ENCODE measurements at places on chromosomes 2 and 18. TPM values are rescaled to one million over a fixed set of nuclear protein-coding genes. Genes with fewer than 3 reads are reported as not detected.

- no peak overlapping the region for H3K4me3 ChIP-seq
- no peaks in the 10 kb centered on the region for H3K27me3 ChIP-seq
- no peaks in the 10 kb centered on the region for H3K36me3 ChIP-seq
- H3K27ac ChIP-seq: no peak overlapping the region
- no peak for DNase-seq
- no peaks in the 10 kb centered on the region for H3K4me1 ChIP-seq
These were observed 322.1 kb downstream of the CCDC85A start for GRCh38 chr2:56505885-56506284.

- no peak for DNase-seq
- H3K27me3 ChIP-seq: no peaks in the 10 kb centered on the region
- H3K4me3 ChIP-seq: no peak overlapping the region
- H3K4me1 ChIP-seq: peaks cover 8% of the 10 kb centered on the region
These were observed 30.1 kb upstream of the DYNC2LI1 start for GRCh38 chr2:43743706-43744105.

DNA sequence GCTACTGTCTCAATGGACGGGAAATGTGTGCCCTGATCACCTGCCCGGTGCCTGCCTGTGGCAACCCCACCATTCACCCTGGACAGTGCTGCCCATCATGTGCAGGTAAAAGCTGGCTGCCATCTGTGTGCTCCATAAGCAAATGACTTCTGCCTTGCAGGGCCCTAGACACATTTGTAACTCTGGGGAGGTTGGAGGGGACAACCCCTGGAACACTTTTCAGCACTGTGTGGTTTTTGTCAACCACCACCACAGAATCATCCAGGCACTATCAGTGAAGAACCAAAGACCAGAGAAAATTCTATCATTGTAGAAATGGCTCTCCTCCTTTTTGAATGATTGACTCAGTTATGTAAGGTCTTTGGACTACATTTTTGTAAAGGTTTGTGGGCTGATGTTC, 84.3 kb downstream of the FEZ2 start:
- peaks cover 5% of the 10 kb centered on the region for H3K4me1 ChIP-seq
- no peak for DNase-seq
- no peaks in the 10 kb centered on the region for H3K36me3 ChIP-seq
- H3K4me3 ChIP-seq: no peak overlapping the region
- no peaks in the 10 kb centered on the region for H3K27me3 ChIP-seq

GRCh38 chr2:230018153-230018552, 50.6 kb downstream of the SLC16A14 start:
- H3K36me3 ChIP-seq: no peaks in the 10 kb centered on the region
- no peaks in the 10 kb centered on the region for H3K4me1 ChIP-seq
- H3K4me3 ChIP-seq: no peak overlapping the region
- H3K27ac ChIP-seq: no peak overlapping the region
- no peak for DNase-seq

DNA sequence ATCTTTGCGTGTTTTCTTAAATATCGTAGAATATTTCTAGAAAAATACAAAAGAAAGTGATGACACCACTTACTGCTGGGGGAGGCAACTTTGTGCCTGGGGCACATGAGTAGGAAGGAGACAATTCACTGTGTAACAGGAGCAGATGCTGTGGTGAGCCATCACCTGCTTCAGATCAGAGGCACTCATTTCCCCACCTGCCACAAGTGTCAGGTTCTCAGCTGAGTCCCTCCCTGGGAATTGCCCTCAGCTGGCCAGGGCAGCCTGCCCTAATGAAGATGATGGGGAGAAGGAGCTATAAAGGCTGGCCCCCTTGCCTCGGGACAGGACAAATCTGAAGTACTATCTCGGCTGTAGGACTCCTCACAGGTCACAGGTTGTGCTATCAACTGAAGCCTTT, 322.8 kb downstream of the STK39 start:
- no peak overlapping the region for H3K27ac ChIP-seq
- H3K4me1 ChIP-seq: no peaks in the 10 kb centered on the region

DNA sequence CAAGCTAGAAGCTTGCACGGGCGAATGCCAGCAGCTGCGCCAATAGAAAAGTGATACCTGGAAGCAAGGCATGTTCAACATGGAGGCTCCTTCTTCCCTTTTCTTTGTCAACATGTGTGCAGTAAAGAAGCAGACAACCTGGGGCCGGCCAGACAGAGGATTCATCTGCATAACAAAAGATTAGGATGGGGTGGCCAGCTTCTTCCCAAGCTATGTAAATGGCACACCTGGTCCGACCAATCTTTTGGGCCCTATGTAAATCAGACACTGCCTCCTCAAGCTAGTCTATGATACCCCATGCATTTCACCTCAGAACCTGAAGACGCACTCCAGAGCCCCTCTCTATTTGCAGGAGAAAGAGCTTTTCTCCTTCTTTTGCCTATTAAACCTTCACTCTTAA, 66.4 kb upstream of the TGFA start:
- H3K4me1 ChIP-seq: no peaks in the 10 kb centered on the region
- H3K27ac ChIP-seq: no peak overlapping the region
- no peak overlapping the region for H3K4me3 ChIP-seq
- H3K27me3 ChIP-seq: peaks cover 7% of the 10 kb centered on the region
- H3K36me3 ChIP-seq: no peaks in the 10 kb centered on the region
- DNase-seq: no peak

- DNase-seq: no peak
- H3K36me3 ChIP-seq: no peaks in the 10 kb centered on the region
- H3K27ac ChIP-seq: no peak overlapping the region
- H3K4me1 ChIP-seq: no peaks in the 10 kb centered on the region
- no peak overlapping the region for H3K4me3 ChIP-seq
These were observed 271.4 kb downstream of the GALNT13 start for GRCh38 chr2:154143105-154143504.

DNA sequence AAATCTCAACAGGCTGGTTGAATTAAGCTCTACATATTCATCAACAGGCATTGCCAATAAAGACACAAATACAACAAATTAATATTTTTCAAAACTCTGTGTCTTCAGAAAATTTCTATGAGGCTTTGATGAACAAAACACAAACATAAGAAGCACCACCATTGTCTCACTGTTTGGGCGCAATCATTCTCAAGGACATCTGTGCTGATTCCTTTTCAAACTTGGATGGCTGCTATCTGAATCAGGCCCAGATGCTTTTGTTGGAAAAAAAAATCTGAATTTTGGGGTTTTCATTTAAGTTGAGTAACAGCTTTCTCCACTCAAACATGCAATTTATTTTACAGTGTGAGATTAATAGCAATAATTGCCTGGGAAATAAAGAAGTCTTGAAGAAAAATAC, 173.8 kb downstream of the NRXN1 start:
- no peaks in the 10 kb centered on the region for H3K4me1 ChIP-seq
- H3K4me3 ChIP-seq: no peak overlapping the region
- no peaks in the 10 kb centered on the region for H3K36me3 ChIP-seq
- H3K27ac ChIP-seq: no peak overlapping the region
- no peak for DNase-seq

GRCh38 chr18:2893676-2894075, 46.9 kb downstream of the EMILIN2 start:
- no peak for DNase-seq
- H3K27ac ChIP-seq: peak overlapping the region; percentile 73
- H3K36me3 ChIP-seq: no peaks in the 10 kb centered on the region
- no peak overlapping the region for H3K4me3 ChIP-seq

GRCh38 chr2:128726236-128726635, 407.6 kb upstream of the HS6ST1 start:
- no peaks in the 10 kb centered on the region for H3K27me3 ChIP-seq
- no peak for DNase-seq
- no peak overlapping the region for H3K27ac ChIP-seq
- H3K4me3 ChIP-seq: no peak overlapping the region
- no peaks in the 10 kb centered on the region for H3K4me1 ChIP-seq

DNA sequence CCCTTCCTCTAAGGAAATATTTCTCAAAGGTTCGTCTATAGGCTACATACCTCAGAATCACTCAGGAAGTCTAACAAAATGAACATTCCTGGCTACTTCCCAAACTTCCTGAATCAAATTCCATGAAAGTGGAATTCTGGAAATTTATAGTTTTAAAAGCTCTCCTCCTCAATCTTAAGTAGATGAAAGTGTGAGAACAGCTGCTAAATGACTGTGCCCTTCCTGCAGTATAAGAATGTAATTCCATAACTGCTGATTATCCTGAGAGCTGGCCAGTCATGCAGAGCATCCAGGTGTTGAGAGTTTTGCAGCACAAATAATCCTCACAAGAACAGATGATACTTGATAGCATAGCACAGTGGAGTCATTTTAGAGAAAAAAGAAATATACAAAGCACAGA, 265.0 kb downstream of the KCNJ3 start:
- H3K4me1 ChIP-seq: no peaks in the 10 kb centered on the region
- no peaks in the 10 kb centered on the region for H3K36me3 ChIP-seq
- H3K27me3 ChIP-seq: no peaks in the 10 kb centered on the region

- DNase-seq: no peak
- no peaks in the 10 kb centered on the region for H3K36me3 ChIP-seq
- H3K4me3 ChIP-seq: no peak overlapping the region
- H3K27me3 ChIP-seq: no peaks in the 10 kb centered on the region
- no peaks in the 10 kb centered on the region for H3K4me1 ChIP-seq
These were observed 164.5 kb downstream of the PMAIP1 start for GRCh38 chr18:60064271-60064670.

GRCh38 chr2:234395891-234396420, 100.9 kb downstream of the ARL4C start:
- no peak overlapping the region for H3K27ac ChIP-seq
- no peaks in the 10 kb centered on the region for H3K4me1 ChIP-seq

DNA sequence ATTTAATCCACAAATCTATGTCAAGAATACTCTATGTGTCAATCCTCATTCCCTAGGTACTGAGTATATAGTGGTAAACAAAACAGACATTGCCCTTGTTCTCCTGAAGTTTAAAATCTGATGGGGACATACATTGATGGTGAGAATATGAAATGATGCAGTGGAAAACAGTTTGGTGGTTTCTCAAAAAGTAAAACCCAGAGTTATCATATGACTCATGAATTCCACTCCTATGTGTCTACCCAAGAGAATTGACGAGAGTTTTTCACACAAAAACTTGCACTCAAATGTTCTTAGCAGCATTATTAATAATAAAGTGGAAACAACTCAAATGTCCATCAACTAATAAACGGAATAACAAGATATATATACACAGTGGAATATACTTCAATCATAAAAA, 586.7 kb downstream of the CCDC85A start:
- DNase-seq: no peak
- H3K4me3 ChIP-seq: no peak overlapping the region
- H3K36me3 ChIP-seq: no peaks in the 10 kb centered on the region
- no peaks in the 10 kb centered on the region for H3K4me1 ChIP-seq

- DNase-seq: no peak
- H3K36me3 ChIP-seq: no peaks in the 10 kb centered on the region
- no peak overlapping the region for H3K27ac ChIP-seq
- no peaks in the 10 kb centered on the region for H3K27me3 ChIP-seq
These were observed 12.0 kb downstream of the SFTPB start for GRCh38 chr2:85655961-85656417.

DNA sequence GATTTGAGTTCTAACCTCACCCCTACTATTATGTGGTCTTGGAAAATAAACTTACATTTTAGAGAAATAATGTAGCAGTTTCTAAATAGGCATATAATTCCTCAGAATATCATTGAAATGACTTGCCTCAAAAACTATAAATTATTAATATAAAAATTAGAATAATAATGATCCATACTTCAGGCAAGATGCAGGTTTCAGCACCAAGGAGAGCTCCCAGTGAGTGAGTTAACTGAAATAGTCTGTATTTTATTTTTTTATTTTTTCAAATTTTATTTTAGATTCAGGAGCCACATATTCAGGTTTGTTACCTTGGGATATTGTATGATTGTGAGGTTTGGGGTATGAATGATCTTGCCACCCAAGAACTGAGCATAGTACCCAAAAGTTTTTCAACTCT, 472.2 kb upstream of the DCC start:
- no peak overlapping the region for H3K4me3 ChIP-seq
- no peaks in the 10 kb centered on the region for H3K4me1 ChIP-seq
- H3K27ac ChIP-seq: no peak overlapping the region
- no peaks in the 10 kb centered on the region for H3K36me3 ChIP-seq

DNA sequence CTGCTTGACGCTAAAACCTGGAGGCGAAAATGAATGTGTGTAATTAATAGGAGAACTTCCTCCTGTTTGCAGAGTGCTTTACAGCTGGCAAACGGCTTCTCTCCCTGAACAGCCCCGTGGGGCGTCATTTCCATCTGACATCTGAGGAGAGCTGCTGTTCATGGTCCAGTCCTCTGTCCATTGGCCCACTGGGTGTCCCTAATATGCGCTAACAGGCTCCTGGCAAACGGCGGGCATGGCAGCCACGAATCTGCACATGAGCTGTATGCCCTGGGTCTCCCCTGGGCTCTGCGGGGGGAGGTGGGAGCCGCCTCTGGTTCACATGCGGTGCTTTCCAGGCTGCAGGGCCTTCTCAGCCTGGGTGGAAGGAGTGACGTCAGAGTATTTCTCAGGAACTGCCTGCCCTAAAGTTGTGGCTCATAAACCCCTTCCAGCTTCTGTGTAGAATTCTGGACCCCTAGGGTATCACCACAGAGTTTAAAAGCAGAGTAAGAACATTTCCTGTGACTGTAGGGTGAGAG, 73.2 kb downstream of the LRRFIP1 start:
- H3K4me3 ChIP-seq: no peak overlapping the region
- no peaks in the 10 kb centered on the region for H3K27me3 ChIP-seq
- no peaks in the 10 kb centered on the region for H3K36me3 ChIP-seq
- peaks cover 83% of the 10 kb centered on the region for H3K4me1 ChIP-seq

- no peak for DNase-seq
- H3K4me1 ChIP-seq: peaks cover 41% of the 10 kb centered on the region
- H3K27ac ChIP-seq: peak overlapping the region; percentile 99
- no peaks in the 10 kb centered on the region for H3K27me3 ChIP-seq
These were observed 19.4 kb downstream of the TEX44 start for GRCh38 chr2:231612109-231612455.

Gene ABHD1
- 1.1 TPM for polyA plus RNA-seq

Gene ADD2
- 0.90 TPM for polyA plus RNA-seq

Gene ZSWIM2
- polyA plus RNA-seq: 0.45 TPM

Gene IFT172
- 14.4 TPM for polyA plus RNA-seq

Gene KCNJ13
- 43.1 TPM for polyA plus RNA-seq

Gene NT5C1B
- polyA plus RNA-seq: 0.22 TPM

Data from hepatocyte (in vitro differentiated cells).